NCI-H187 treated with DMSO at 0.1 percent for 48 hours (cell line): ENCODE measurements at places on chromosomes 4 and X.

DNA sequence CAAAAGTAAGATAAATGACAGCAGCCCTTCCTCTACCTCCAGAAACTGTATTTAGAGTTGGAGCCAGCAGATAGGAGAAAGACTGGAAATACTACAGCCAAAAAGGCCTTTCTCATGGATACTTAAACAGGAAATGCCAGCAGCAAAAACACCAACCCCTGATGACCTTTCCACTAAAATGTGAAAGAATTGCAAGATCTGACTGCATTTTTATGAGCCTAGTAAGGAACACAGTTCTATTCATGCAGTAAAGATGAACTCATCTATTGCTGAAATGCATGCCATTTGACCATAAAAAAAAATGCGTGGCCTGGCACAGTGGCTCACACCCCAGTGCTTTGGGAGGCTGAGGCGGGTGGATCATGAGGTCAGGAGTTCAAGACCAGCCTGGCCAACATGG is 19.9 kb downstream of the ABCG2 start:
- DNase-seq: no peak

GRCh38 chrX:1434871-1435240 is 17.9 kb downstream of the ASMTL start:
- no peak for DNase-seq

DNA sequence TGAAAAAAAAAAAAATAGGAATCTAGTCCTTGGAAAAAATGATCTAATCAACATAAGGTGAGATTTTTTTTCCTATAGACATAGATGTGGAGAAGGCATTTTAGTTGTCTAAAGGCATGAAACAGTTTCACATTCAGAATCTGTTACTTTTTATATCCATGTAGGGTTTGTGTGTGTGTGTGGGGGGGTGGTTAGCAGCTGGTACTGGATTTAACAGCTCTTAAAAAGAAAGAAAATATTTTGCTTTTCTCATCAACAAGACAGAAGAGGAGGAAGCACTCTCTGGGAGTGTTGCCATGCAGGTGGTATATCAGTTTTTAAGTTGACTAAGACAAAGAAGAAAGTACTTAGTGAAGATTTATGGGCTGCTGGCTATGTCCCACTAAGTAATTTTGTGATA is 122.3 kb downstream of the VCX3B start:
- DNase-seq: no peak

DNA sequence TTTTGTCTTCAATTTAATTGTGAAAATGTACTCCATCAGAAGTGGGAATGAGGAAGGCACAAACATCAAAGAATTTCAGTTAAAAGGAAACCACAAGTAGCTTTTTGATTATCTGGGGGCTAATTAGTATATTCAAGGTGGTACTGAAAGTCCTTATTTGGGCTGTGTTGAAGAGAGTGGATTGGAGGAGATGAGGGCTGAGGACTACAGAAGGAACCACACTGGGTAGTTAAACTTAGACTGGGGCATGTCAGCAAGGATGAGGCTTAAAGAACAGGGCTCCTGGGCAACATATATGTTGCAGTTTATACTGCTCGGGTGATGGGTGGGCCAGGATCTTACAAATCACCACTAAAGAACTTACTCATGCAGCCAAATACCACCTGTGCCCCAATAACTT is 346.8 kb downstream of the SPOCK3 start:
- no peak for DNase-seq

DNA sequence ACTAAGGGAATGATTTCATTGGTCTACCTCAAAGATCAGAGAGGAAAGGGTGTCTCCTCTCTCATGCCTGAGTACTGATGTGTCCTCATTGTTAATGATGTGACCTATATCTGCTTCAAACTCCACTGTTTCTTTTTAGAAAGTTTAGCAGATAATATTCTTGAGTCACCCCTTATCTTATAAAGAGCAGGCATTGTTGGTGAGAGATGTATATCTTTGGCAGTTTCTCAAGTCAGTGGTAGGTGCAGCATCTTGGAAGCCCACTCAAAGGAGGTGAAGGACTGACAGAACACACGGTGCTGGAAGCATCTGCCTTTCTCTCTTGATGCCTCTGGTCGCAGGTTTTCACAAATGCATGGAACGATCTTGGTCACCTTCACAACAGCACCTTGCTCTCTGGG is 71.2 kb downstream of the ZNF518B start:
- no peak for DNase-seq

GRCh38 chr4:145103496-145103895 is 5.4 kb downstream of the ABCE1 start:
- no peak for DNase-seq

GRCh38 chr4:1194010-1194900 is 21.9 kb upstream of the SPON2 start:
- no peak for DNase-seq

- no peak for DNase-seq
These were observed 82.7 kb downstream of the TENM3 start for GRCh38 chr4:182325848-182326255.

DNA sequence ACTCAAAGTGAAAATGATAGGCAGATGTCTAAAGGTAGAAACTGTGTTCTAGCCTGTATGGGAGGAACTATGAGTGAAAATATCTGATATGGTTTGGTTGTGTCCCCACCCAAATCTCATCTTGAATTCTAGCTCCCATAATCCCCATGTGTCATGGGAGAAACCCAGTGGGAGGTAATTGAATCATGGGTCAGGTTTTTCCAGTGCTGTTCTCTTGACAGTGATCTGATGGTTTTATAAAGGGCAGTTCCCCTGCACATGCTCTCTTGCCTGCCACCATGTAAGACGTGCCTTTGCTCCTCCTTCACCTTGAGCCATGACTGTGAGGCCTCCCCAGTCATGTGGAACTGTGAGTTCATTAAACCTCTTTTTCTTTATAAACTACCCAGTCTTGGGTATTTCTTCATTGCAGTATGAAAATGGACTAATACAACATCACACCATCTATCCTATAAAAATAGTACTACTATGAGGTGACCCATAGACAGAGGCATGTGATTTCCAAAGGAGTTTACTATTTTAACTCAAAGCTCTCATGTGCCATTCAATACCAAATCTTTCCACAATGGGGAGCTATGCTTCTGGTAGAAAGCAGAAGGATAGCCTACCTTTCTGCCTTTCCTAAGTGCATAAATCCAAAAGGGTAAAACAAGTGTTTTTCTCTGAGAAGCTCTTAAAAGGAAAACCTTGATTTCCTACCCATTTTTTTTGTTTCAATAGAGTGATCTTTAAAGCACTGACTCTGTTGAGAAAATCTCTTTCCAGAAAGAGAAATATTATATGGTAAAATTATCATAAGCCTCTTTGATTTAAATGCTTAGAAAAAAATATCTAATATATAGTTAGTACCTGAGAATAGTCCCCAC is 38.8 kb downstream of the SEC31A start:
- DNase-seq: no peak

- no peak for DNase-seq
These were observed 717.6 kb upstream of the HS3ST1 start for GRCh38 chr4:12146339-12146738.

DNA sequence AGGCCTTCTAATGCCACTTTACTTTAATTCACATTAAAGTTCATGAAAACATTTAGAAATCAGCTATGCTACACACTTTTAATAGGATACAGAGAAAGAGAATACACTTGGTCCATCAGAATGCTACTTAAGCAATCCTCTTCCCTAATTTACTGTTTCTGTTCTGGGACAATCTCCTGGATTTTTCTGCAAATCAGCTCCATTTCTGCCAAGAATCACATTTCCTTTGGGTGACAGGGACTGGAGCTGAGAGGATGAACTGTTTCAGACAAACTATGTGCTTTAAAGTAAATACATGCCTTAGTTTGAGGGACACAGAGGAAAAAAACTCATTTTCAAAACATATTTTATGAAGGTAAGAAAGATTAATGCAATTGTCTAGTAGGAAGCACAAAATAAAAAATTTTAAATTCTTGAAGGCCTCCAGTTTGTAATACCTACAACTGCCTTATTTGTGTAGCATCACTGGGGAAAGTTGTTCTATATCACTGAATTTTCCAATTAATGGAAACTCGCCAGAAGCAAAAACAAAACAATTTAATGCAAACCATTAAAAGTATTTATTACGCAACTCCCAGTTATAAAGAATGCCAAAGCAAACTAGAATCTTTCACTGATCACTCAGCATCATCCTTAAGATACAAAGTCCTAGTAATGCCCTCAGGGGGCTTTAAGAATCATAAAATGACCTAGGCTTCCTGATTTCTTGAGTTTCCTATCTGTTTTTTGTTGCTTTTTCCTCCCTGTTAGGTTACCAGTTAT is 36.3 kb downstream of the BCLAF3 start:
- no peak for DNase-seq

DNA sequence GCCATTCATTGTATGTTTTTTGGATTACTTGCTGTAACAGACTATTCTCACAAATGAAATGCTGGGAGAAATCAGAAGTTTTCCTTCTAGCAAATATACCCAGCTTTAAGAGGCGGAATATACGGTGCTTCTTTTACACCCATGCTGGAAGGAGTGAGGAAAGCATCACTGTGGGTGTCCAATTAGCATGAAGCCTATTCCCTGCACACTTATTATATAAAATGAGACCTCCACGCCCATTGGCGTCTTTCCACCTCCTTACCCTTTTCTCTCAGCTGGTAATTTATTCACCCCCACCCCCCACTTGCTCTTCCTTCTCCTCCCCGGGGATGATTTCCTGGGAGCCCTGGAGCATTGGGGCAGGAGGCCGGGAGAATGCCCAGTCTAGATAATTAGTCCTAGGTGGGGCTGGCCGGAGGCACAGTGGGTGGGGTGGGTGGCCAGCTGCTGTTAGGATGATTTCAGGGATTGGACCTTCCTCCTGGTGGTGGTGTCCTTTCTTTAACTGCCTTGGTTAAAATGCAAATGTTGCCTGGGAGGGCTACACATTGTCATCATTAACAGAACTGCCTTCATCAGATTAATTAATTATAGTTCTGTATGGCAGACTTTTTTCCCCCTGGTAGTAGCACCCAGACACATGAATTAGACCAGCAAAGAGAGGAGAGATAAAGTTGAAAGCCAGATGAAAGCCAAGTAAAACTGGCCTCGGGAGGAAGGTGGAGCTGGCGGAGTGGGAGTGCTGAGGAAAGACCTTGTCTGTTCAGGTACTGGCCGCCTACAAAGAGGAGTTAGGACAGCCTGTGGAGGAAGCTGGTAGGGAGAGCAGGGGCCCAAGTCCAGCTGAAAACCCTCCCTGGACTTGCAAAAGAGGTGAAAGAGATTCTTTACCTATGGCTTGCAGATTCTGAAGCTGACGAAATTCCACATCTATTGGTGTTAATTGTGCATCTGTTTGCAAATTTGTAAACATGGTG is 11.4 kb downstream of the SHROOM2 start:
- no peak for DNase-seq

DNA sequence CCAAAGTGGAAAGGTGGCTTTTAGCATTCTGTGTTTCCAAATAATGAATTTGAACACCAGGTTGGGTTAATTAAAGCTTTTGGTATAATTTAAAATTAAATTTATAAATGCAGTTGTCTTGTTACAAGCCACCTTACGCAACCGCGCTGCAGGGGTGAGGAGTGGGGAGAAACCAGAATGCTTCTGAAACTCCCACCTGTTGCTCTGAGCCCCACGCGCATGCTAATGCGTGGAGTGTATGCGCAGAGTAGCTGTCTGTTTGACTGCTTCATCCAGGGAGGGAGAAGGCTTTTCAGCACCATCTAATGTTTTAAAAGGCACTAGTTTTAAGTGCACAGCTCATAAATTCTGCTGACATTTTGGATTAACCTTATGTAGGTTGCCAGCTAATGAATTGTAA is 12.5 kb downstream of the OGT start:
- DNase-seq: no peak

DNA sequence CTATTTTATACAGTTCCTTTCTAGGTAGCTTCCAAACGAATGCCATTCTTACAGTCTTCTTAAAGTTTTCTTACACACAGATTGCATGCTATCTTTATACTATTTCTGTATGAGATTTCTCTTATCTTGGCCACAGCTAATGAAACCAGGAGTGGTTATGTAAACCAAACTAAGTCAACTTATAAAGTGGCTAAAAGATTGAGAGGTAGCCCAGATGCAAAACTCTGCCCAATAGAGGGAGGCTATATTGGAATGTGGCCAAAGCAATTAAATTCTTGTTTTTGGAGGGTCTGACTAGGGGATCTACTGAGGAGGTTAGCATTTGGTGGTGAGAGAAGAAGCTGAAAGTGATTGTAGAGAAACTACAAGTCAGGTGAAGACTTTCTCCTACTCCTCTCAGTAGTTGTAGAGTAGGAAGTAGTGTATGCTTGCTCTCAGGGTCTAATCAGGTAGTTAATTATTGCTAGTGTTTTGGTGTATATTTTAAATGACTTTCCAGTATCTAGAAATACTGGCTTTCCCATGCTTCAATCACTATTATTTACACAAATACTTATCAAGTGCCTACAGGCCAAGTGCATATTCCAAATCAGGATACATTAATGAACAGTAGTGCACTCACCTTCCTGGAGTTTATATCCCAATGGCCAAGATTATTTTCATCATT is 104.2 kb upstream of the HPGD start:
- no peak for DNase-seq

DNA sequence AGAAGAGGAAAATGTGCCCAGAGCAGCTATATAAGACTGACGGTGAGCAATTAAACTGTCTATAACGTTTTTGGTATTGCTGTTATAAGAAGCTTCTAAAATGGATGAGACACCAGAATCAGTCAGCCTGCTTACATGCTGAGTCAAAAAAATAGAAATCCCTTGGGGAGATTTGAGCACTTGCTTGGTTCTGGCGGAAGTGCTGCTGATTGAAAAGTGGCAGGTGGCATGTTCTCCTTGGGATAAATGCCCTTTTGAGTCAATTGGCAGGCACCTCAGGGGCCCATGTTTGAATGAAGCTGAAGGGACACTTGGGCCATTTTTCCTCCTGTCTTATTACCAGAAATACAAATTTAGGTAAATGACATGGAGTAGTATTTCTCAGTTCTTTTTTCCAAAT is 148.7 kb downstream of the PTCHD1 start:
- no peak for DNase-seq

DNA sequence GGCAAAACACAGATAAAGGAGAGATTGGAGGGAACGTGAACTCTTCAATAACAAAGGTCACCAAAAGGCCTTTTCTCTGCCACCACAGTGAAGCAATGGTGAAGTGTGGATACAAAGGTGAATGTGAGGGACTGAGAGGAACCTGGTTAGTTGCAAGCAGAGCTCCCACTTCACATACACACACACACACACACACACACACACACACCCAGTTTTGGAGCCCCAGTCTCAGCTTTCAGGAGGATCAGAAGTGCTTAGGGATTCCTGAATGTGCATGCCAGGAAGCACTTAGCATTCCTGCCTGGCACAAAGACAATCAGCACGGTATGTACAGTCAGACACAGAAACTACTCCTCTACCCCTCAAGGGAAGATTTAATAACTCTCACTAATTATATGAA is 71.5 kb downstream of the ARHGEF9 start:
- DNase-seq: no peak

DNA sequence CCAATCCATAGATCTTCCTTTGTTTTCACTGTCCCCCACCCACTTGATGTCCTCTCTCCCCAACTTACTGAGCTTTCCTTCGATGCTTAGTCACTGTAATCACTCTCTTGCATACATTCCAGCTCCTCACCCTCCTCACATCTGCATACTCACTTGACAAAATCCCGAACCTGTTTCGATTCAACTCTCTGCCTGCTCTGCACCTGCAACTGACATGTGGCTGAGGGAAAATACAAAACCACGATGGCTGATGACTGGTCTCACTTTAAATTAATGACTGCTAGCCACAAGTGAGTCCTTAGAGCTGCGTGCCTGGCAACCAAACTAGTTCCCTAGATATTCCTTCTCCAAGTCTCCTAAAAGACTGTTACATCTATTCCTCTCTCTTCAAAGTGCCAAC is 70.4 kb upstream of the FHL1 start:
- no peak for DNase-seq

GRCh38 chr4:90183254-90183653 is 56.1 kb downstream of the CCSER1 start:
- DNase-seq: no peak
